ENCODE measurements at places on chromosomes 3 and 15. TPM values are rescaled to one million over a fixed set of nuclear protein-coding genes. Genes with fewer than 3 reads are reported as not detected.

The CFAP100 gene
- not detected for total RNA-seq

The ALAS1 gene
- total RNA-seq: 31.1 TPM

The MEIS2 gene
- 60.2 TPM for total RNA-seq

The CYP1A1 gene
- not detected for total RNA-seq

The PDIA3 gene
- total RNA-seq: 256 TPM
